HCT116 (cell line): ENCODE measurements at places on chromosomes 12 and 14.

- no peak overlapping the region for H3K27ac ChIP-seq
- no peak for DNase-seq
Observed at GRCh38 chr12:125983094-125983783, 918.0 kb downstream of the AACS start.

DNA sequence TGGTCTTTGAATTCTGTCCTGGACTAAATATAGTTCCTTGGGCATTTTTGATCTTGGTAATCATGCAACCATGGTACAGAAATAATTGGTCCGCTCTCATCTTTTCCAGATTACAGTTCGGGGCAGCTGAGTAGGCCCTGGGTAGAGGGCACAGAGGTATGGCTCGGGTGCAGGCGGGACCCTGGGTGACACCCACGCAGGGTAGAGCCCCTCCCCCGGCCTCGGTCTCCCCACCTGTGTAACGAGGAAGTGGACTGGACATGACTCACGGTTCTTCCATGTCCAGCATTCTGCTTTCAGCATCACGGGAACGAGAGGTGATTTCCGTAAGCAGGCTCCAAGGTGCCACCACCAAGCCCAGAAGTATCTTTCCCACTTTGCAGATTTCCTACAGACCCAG, 91.0 kb upstream of the DIO3 start:
- no peak overlapping the region for H3K27ac ChIP-seq
- H3K27me3 ChIP-seq = no peaks in the 10 kb centered on the region
- DNase-seq = no peak
- H3K4me3 ChIP-seq = no peak overlapping the region

DNA sequence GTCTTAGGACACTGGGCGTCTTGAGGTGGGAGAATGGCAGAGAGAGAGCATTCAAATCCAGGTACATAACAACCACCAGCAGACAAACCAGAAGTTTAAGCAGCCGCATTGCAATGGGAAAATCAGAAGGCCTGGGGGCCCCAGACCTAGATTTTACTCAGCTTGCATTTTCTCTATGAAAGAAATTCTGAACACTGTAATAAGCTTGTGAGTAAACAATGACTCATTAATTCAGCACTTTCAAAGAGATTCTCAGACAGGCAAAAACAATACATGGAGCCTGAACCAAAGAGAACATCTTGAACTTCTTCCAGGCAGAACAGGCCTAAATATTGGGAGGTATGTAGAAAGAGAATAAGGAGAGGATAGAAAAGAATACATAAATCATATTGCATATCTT, 69.8 kb upstream of the IFNG-AS1 start:
- no peaks in the 10 kb centered on the region for H3K27me3 ChIP-seq
- H3K27ac ChIP-seq = no peak overlapping the region
- no peak for DNase-seq
- no peak overlapping the region for H3K4me3 ChIP-seq
- peaks cover 11% of the 10 kb centered on the region; the same call in 1 of the 2 replicates for H3K4me1 ChIP-seq

DNA sequence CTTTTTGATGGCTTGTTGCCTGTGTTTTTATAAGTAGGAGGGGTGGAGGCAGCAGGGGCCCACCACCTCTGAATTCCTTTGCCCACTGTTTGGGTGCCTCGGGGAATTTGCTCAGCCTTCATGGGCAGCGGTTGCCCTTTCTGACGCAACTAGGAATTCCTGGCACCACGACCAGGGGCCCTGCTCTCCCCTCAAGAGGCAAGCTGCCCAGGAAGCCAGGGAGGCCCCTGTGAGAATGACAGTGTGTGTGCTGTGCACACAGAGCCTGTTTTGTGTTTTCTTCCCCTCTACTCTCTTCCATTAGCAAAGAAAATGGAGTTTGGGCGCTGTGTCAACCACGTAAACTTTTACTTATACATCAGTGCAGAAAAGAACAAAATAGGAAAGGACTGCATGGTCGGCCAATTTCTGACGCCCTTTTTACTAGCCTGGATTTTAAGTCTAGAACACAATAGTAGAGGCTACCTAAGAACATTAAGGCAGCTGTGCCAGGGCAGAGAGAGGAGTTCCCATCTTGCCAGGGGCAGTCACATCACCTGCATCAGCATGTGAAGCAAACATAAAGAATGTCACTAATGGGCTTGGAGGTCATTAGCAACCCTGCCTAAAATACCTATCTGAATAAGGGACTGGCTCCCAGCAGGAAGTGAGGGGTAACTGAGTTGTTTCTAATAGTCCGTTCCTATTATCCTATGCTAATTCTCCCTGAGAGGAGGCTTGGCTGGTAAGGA, 17.9 kb upstream of the PTGR2 start:
- H3K27me3 ChIP-seq = no peaks in the 10 kb centered on the region
- no peak for DNase-seq
- H3K27ac ChIP-seq = no peak overlapping the region
- no peak overlapping the region for H3K4me3 ChIP-seq
- H3K4me1 ChIP-seq = no peaks in the 10 kb centered on the region

GRCh38 chr12:2494486-2495192, 300.1 kb upstream of the FKBP4 start:
- no peaks in the 10 kb centered on the region for H3K4me1 ChIP-seq
- H3K4me3 ChIP-seq = no peak overlapping the region
- H3K27me3 ChIP-seq = peaks cover 95% of the 10 kb centered on the region
- H3K36me3 ChIP-seq = no peaks in the 10 kb centered on the region
- no peak for DNase-seq
